ENCODE measurements at places on chromosomes 1 and 21.

DNA sequence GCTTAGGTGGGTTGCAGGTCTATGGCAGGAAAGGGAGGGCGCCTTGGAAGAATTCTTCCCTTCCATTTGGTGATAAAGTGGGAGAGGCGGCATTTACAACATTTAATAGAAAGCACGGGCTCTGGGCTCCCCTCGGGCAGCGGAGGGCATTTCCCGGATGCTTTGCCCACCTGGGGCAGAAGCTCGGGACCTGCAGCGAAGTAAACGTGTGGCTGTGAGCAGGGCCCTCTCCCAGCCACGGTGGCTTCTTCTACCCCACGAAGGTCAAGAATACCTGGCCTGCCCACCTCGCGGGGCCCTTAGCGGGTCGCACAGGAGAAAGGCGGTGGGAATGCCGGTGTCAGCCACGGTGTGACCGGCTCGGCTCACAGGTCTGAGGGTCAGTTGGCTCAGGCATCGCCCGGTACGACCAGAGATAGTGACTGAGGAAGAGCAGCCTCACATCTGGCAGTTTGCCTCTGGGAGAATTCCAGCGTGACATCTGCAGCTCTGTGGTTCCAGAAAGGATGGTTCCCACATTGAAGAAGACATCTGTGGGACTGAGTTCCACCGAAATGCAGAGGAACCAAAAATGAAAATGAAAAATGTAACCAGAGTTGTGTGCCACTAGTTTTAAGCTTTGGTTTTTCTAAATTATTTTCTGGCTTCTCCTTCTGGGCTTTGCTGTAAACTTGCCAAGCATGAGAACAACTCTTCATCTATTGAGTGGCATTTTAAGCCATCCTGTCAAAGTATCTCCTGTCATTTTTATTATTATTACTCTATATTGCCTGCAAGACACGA lies 720 bp upstream of the F3 start:
- DNase-seq, result peak; percentile 64

- peak; percentile 88 for DNase-seq
These were observed at the start of gene S100A4 for GRCh38 chr1:153545067-153546055. S100A4 (minus strand) TSS chr1:153545806; CDS start chr1:153544794, 1,012 bp downstream.

GRCh38 chr1:47965816-47966215 lies 31.4 kb downstream of the TRABD2B start:
- DNase-seq, result no peak

DNA sequence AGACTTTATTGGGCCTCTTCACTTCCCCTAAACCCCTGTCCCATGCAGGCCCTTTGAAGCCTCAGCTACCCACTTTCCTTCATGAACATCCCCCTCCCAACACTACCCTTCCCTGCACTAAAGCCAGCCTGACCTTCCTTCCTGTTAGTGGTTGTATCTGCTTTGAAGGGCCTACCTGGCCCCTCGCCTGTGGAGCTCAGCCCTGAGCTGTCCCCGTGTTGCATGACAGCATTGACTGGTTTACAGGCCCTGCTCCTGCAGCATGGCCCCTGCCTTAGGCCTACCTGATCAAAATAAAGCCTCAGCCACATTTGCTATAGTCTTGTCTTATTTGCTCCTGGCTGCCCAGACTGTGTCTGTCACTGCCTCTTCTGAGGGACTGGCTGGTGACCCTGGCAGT lies 5.5 kb downstream of the GSTM4 start:
- DNase-seq, result no peak

- DNase-seq, result no peak
These were observed 122.8 kb downstream of the NOS1AP start for GRCh38 chr1:162192306-162192678.

DNA sequence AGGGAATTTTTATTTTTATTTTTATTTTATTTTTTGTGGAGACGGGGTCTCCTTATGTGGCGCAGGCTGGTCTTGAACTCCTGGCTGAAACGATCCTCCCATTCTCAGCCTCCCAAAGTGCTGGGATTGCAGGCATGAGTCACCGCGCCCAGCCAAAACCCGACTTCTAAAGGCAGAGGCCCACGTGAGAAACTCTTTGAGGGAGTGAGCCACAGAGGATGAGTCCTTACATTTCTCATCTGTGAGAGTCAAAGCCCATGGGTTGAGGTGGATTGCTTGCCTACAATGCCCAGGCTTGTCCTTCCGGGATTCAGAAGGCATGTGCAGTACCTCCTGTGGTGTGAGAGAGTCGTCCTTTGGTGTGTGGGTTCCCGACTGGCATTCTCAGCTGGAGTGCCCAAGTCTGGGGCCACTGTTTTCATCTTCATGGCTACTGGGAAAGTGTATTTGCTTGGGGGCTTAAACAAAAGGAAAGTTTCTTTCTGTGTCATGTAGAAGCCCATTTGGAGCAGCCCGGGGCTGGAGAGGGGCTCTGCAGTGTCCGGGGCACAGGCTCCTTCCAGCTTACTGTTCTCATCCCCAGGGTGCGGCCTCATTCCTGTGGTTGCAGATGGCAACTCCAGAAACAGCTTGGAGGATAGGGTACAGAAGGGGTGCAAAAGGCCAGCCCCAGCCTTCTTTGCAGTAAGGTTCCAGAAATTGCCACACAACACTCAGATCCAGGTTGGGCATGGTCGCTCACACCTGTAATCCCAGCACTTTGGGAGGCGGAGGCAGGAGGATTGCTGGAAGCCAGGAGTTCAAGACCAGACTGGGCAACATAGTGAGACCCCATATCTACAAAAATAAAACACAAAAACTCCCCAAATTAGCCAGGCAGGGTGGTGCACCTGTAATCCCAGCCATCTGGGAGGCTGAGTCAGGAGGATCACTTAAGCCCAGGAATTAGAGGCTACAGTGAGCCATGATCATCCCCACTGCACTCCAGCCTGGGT lies 29.4 kb upstream of the CSF3R start:
- DNase-seq, result peak; percentile 36

DNA sequence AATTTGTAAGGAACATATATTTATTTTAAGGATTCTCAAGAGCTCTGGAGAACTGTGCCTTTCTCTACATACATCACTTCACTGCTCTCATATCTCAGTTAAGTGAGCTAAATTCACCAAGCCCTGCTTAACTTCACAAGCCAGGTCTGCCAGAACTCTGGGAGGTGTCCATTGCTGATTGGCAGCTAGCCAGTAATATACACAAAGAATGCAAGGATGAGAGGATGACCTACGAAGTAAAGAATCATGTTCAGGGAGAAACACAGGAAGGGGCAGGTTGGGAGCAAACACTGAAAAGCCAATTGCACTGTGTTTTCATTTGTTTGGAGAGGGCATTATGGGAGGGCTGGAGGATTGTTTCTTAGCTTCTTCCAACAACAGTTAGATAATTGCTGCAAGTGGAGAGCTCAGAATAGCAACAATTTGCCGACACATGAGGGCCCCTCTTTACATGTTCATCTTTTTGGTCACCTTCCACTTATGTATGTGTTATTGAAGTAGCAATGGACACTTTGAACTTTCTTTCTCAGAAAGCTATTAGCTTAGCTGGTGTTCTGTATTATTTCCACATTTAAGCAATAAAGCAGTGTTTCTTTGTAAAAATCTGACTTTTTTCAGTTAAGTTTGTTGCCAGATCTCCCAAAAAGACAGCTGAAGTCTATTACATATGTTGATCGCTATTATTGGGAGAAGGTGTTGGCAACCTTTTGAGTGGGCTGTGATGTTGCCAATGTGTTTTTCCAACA lies 254.8 kb downstream of the LTN1 start:
- peak; percentile 32 for DNase-seq

GRCh38 chr1:78716186-78716585 lies 66.6 kb downstream of the IFI44 start:
- peak; percentile 47 for DNase-seq

- peak; percentile 82 for DNase-seq
These were observed at the start of gene ADAMTSL4 for GRCh38 chr1:150548632-150549495. ADAMTSL4 (plus strand) TSS chr1:150549408; CDS start chr1:150552289, 2,881 bp downstream.

GRCh38 chr1:56287721-56288120 lies 291.6 kb downstream of the PLPP3 start:
- no peak for DNase-seq

- DNase-seq, result no peak
These were observed 17.1 kb downstream of the ACOT11 start for GRCh38 chr1:54565113-54565501.

DNA sequence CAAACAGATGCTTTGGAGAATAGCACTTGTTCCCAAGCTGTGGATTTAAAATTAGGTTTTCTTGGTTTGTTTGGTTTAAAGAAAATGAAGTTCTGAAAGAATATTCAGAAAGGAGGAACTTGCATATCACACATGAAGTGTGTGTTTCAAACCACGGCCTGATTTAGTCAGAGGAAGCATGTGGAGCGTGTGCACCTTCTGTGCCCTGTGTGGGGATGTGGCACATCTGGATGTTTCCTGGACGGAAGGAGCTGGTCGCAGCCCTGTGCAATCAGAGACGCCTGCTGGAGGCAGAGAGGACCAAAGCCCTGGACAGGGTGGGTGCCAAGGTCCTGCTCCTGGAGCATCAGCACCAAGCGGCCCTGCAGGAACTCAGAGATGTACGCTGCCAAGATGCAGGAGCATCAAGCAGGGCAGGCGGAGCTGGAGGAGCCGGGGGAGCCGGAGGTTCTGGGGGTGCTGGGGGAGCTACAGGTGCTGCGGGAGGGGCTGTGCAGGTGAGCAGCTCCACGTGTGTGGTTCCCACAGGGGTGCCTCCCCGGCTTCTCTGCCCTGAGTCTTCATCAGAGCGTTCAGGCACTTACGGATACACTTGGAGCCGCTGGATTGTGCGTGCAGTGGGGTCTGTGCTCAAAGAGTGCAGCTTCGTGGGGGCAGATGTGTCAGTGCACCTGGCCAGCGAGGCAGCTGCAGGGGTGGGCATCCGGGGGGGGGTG lies 45.7 kb downstream of the PCNT start:
- no peak for DNase-seq

DNA sequence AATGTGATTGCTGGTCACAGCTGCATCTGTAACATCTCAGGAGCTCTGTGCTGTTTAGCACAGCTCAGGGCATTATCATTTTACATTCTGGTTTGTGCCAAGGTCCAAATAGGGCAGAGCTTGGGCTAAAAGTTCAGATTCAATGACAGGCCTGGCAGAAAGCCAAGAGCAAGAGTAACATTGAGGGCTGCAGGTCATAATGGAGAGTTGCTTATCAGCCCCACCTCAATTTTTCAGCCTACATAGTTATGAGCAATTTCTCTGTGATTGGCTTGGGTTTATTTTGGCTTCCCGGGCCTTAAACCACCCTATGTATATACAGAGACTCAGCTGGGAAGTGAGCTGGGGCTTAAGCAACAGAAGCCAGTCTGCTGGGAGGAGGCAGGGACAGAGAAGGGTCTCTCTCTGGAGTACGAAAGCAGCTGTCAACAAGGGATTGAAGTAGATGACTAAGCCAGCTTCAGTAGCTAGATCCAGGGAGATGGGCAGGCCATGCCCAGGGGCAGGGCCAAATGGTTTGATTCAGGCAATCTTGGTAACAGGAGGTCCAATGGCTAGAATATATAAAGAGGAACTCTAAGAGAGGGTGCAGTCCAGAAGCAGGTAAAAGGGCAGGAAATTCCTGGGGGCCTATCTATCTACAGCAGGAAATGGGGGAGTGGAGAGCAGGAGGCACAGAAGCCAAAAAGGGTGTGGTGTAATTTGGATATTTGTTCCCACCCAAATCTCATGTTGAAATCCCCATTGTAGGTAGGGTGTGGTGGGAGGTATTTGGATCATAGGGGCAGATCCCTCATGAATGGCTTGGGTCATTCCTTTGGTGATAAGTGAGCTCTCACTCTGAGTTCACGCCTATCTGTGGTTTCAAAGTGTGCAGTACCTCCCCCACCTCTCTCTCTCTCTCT lies 49.0 kb downstream of the BRINP2 start:
- no peak for DNase-seq

DNA sequence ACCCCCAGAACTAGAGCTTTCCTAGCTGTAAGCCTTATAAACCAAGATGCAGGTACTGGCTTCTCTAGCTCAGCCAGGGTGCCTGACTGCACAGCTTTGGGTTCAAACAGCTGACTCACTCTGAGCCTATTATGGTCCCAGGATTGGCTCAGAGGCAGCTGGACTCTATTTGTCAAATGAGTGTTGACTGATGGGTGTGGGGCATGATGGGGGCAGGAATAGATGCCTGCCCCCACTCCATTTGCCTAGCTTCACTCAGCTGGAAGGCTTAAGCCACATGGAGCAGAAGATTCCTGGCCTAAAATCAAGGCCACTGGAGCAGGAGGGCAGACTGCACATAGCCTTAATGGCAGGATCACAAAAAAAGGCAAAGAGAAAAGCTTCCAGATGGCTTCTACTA lies 90.5 kb downstream of the PIK3R3 start:
- no peak for DNase-seq

DNA sequence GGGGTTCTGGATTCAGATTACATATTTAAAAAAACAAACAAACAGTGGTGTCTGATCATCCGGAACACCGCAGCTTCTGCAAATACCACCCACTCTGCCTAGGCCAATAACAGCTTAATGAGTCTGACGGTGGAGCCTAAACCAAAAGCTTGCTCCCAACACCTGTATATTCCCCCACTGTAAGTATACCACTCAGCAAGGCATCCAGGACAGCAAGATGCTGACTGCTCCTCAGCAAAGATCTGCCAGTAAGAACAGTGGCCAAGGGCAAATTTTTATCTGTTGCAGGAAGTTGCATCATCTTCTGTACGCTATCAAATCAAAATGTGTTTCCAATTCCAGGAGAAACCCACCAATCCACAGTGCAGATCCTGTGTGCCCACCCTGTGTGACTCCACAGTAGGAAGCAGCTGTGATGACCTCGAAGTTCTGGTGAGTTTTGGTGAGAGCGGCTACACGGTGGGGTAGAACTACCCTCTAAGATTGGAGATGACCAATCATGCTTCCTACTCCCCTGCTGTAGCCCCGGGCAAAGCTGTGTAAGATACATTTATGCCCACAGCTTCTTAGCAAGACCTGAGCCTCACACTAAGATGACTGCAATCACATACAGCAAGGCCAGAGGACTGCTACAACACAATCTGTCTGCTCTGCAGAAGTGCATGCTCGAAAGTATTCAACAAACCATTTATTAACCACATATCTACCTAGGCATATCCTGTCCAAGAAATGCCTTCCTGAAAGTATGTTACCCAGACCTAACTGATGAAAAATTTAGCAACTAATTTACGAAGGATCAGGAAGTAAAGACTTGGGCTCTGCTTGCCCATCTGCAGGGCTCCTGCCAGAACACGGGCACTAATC lies 30.5 kb downstream of the SIPA1L2 start:
- no peak for DNase-seq

DNA sequence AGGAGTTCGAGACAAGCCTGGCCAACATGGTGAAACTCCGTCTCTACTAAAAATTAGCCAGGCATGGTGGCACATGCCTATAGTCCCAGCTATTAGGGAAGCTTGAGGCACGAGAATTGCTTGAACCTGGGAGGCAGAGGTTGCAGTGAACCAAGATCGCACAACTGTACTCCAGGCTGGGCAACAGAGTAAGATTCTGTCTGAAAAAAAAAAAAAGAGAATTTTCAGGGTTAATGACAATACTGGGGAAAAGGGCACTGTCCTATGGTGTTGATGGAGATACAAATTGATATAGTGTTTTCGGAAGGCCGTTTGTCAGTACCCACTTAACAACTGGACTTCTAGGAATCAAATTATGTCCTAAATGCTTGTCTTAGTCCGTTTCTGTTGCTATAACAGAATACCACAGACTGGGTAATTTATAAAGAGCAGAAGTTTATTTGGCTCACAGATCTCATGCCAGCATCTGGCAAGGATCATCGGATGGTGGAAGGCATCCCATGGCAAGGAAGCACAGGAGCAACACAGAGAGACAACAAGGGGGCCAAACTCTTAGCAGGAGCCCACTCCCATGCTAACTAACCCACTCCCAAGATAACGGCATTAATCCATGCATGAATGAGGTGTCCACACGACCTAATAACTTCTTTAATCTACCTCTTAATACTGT lies 41.3 kb downstream of the ZBTB8A start:
- no peak for DNase-seq

GRCh38 chr1:198679535-198680173 lies 40.8 kb downstream of the PTPRC start:
- DNase-seq, result no peak

Measured in ELR (cell line).